ENCODE measurements at places on chromosomes 5 and 9.

- no peak for DNase-seq
Observed at GRCh38 chr5:55303238-55303690, 4.2 kb downstream of the DHX29 start.

DNA sequence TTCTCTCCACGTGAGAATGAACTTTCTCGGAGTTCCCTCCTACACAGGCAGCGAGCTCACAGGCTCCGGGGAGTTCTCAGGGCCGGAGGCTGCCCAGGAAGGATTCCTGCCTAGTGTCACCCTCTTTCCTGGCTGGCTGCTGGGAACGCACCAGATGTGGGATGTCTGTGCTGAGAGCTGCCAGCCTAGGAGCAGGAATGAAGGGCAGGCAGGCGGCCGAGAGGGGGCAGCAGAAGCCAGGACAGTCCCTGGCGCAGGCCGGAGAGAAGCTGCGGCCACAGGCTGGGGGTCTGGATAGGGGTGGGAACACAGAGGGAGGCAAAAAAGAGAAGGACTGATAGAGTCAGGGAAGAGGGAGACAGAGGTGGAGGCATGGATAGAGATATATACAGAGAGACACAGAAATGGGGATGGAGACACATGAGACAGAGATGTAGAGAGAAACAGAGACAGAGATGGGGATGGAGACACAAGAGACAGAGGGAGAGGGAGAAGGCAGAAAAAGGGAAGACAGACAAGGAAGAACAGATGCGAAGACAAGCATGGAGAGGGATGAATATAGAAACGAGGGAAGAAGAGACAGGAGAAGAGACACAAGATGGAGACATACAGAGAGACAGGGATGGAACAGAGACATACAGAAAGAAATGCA lies 25.3 kb upstream of the ENHO start:
- no peak for DNase-seq

- no peak for DNase-seq
Observed at GRCh38 chr5:147713550-147714295, 68.8 kb downstream of the JAKMIP2 start.

DNA sequence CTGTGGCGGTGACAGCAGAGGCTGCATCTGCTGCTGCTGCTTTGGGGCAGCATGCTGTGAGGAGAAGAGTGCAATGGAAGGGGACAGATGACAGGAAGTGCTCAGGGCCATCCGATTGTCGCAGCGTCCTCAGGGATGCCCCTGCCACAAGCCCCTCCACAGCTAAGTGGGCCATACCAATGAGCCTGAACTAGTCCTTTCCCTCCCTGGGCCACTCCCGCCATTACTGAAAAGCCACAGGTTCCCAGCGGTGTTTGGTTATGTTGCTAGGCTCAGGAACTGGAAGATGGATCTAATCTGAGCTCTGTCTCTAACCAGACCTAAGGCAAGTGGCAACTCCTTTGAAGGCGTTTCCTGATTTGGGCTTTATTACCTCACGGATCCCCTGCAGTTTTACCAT lies 109.2 kb downstream of the GAPVD1 start:
- no peak for DNase-seq

DNA sequence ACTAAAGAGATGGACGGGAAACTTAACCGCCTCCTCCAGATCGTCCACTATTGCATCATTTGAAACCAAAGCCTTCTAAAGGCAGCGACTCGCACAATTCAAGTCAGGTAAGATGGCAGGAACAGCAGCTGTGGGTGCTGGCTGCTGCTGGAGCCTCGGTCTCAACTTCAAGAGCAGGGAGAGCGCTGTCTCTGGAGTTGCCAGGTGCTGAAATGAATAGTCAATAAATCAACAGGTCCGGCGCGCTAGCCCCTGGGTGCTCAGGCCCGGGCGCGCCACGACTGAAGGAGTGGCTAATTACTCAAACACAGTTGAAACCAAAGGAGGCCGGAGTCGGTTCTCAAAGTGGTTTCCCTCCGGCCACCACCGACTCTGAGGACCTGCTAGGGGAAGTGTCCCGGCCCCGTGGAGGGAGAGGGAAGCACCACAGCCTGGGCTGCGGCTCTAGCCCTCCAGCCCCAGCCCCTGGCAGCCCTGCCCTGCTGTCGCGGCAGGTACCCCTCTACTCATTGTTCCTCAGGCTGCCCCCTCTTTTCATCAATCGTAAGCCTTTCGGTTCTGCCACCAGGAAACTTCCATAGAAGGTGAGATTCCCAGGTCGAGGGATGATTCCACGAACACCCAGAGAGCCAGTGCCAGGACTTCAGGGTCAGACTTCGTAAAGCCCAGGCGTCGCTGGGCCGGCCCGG lies 804 bp downstream of the TTC39B start:
- no peak for DNase-seq

GRCh38 chr9:87498811-87499360 lies 1.2 kb downstream of the DAPK1 start:
- DNase-seq: no peak

DNA sequence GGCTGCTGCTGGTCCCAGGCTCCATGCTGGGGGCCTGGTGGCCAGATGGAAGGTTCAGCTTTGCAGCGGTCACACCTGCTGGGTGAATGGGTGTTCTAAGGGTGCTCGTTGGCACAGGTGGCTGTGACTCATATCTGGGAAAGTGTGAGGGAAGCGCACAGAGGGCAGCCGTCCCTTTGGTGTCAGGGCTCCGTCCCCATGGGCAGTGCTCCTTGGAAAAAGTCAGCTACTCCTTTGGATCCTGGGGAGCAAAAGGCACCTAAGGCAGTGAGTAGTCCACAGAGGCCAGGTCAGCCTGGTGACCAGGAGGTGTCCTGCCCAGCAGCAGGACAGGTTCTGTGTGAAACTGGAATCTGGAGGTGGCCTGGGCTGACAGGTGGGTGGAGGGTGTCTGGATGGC lies 18.4 kb upstream of the GBGT1 start:
- no peak for DNase-seq

GRCh38 chr9:80382211-80382891 lies 810.6 kb downstream of the TLE4 start:
- DNase-seq: no peak

DNA sequence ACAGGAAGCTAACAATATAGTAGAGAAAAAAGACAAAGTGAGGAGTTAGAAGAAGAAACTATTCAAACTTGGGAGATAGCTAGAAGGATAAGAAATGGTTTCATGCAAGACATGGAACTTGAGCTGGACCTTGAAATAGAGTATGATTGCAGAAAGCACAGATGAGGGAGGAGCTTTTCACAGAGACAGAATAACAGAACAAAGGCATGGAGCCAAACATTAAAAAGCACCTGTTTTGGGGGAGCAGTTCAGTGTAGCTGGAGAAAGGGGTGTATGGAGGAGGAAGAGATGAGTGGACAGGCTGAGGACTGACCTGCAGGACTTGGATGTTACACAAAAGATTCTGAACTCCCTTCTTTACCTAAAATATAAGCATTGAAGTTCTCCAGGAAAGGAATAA lies 25.2 kb downstream of the DTWD2 start:
- no peak for DNase-seq

DNA sequence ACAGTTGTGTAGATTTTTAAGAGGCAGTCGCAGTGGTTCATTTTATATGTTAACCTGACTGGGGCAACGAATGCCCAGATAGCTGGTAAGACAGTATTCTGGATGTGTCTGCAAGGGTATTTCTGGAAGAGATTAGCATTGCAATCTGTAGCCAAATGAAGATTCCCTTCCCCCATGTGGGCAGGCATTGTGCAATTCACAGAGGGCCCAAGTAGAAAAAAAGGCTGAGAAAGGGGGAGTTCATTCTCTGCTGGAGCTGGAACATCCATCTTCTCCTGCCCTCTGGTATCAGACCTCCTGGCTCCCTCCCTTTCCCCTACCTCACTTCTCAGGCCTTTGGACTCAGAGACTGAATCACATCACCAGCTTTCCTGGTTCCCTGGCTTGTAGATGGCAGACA lies 70.6 kb downstream of the TENT4A start:
- no peak for DNase-seq

DNA sequence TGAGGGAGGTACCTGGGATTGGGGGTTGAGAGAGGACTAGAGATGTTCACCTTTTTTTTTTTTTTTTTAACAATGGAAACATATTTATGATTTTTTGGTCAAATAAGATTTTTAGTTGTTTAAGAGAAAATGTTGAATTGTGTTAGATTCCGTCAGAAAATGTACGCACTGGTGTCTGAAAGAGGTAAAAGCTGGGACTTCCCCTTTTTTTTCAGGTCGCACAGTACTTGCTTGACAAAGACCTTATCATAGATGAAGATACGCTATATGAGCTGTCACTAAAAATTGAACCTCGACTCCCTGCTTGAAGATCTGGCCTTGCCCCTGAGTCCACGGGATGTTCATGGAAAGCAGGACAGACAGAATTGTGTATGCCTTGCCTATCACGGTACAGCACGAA lies 7.7 kb upstream of the CKMT2 start:
- no peak for DNase-seq

- no peak for DNase-seq
Observed at GRCh38 chr5:59430066-59430685, 463.4 kb downstream of the PDE4D start.

- DNase-seq: no peak
Observed at GRCh38 chr9:89953824-89954615, 349.2 kb downstream of the GADD45G start.

GRCh38 chr9:19306568-19306967 lies 73.5 kb downstream of the RPS6 start:
- no peak for DNase-seq

GRCh38 chr5:124949862-124950261 lies 203.4 kb upstream of the ZNF608 start:
- DNase-seq: no peak

DNA sequence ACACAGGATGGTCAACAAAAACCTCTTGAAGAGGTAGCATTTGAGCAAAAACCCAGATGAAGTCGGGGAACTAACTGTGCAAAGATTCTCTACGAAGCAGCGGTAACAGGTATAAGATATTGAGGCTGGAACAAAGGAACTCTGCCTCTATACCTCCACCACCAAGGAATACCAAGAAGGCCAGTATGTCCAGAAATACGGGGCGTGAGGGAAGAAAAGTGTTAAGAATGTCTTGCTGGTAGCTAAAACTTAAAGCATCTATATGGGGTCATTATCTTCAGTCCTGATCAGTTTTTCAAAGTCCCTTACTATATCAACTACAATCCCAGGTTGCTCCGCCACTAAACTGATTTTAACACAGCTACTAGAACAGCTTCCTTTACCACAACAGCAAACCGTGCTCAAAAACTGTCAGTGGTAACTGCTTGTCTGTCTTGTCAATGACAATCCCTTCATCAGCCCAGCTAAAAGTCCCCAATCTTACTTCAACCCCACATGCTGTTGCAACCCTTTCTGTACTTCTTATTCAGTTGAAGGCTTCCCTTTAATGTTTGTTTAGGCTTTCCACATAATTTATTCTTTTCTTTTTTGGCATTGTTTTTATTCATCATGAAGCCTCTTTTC lies 9.4 kb downstream of the PAM start:
- DNase-seq: no peak

GRCh38 chr5:56686337-56687195 lies 128.8 kb upstream of the MAP3K1 start:
- DNase-seq: no peak

- DNase-seq: no peak
Observed at GRCh38 chr9:86669422-86669821, 277.9 kb downstream of the GAS1 start.

GRCh38 chr5:172481011-172481800 lies 26.9 kb upstream of the SH3PXD2B start:
- DNase-seq: no peak

Measured in stimulated activated CD8-positive, alpha-beta memory T cell treated with anti-CD3 and anti-CD28 coated beads, Interleukin-15, amount 100 ng/mL, for 1 hour (primary cell).